Vagina (tissue), 2 donors: ENCODE measurements at places on chromosomes 2 and 18.

DNA sequence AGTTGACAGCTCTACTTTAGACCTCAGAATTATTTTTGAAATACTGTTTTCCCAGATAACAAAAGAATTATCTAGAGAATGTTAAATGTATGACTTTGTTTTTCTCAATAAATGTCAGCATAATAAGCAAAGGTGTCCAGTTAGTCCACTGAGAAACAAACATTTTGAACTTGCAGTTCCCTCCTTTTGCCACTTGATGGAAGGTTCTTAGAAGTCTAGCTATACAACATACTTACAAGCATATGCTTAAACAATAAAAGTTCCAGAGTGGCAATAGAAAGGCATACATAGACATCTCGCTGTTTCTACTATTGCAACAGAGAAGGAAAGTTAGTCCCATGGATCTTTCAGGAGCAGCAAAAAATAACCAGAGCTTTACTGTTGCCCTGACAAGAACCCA, 11.8 kb downstream of the NDUFA10 start:
- DNase-seq = no peak

GRCh38 chr18:23585007-23585871, 1.1 kb downstream of the NPC1 start:
- no peak for DNase-seq

DNA sequence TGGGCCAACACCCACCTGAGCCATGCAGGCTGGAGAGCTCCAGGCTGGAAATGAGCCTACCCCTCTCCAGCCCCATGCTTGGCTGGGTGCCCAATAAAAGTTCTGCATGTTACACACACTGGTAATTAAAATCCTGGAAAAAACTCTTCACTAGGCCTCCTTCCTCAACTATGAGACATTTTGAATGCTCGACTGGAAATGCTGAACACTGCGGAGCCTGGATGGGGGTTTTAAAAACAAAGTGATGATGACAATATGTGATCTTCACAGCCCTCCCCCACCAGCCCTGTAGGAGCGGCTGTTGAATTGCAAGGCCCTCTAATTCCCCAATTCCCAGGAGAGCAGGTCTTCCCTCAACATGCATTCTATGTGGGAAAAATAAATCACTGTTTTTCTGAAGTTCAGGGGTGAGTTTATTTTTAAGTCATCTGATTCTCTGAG, 179.2 kb downstream of the TTC32 start:
- DNase-seq = no peak

GRCh38 chr2:47815764-47816163, 32.8 kb downstream of the MSH6 start:
- DNase-seq = no peak

DNA sequence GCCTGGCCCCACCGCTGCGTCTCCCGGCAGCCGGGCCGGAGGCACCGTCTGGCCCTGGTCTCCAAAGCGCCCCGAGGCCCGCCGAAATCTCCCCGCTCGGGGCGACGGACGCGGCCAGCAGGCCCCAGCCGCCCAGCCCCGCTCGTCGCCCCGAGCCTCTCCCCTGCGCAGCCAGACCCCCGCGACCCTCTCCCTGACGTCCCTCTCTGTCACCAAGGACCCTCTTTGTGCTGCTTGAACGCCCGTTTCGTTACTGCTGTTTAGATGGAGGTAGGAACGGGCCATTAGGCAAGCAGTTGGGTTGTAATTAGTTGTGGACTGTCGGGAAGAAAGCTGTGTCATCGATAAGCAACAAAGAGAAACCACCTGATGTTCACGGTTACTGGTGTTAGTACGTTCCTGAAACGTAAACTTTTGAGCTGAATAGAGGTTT, 686 bp downstream of the UBXN4 start:
- DNase-seq = no peak

- no peak for DNase-seq
Measured at GRCh38 chr2:183543222-183543621, 419.0 kb downstream of the NUP35 start.

GRCh38 chr2:159030674-159031380, 62.4 kb downstream of the TANC1 start:
- no peak for DNase-seq
